Activated CD8-positive, alpha-beta memory T cell treated with anti-CD3 and anti-CD28 coated beads, Interleukin-2, amount 50 U/mL, for 4 hours (primary cell): ENCODE measurements at places on chromosomes 7 and 10.
A peak's percentile ranks its signal among the peaks of the same experiment; 100 is the strongest.

DNA sequence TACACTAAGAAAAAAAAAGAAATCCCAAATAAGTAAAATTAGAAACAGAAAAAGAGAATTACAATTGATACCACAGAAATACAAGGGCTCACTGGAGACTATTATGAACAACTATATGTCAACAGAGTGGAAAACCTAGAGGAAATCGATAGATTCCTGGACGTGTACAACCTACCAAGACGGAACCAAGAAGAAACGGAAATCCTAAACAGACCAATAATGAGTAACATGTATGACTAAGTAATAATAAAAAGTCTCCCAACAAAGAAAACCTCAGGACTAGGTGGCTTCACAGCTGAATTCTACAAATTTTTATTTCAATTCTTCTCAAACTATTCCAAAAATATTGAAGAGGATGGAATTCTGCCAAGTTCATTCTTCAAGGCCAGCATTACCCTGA lies 13.9 kb downstream of the DIP2C start:
- DNase-seq: no peak

- no peak for DNase-seq
Measured at GRCh38 chr7:85748861-85749260, 562.0 kb upstream of the SEMA3D start.

- DNase-seq: no peak
Measured at GRCh38 chr10:51716981-51717380, 17.6 kb upstream of the CSTF2T start.

GRCh38 chr7:92987095-92987494 lies 130.7 kb downstream of the SAMD9 start:
- no peak for DNase-seq

DNA sequence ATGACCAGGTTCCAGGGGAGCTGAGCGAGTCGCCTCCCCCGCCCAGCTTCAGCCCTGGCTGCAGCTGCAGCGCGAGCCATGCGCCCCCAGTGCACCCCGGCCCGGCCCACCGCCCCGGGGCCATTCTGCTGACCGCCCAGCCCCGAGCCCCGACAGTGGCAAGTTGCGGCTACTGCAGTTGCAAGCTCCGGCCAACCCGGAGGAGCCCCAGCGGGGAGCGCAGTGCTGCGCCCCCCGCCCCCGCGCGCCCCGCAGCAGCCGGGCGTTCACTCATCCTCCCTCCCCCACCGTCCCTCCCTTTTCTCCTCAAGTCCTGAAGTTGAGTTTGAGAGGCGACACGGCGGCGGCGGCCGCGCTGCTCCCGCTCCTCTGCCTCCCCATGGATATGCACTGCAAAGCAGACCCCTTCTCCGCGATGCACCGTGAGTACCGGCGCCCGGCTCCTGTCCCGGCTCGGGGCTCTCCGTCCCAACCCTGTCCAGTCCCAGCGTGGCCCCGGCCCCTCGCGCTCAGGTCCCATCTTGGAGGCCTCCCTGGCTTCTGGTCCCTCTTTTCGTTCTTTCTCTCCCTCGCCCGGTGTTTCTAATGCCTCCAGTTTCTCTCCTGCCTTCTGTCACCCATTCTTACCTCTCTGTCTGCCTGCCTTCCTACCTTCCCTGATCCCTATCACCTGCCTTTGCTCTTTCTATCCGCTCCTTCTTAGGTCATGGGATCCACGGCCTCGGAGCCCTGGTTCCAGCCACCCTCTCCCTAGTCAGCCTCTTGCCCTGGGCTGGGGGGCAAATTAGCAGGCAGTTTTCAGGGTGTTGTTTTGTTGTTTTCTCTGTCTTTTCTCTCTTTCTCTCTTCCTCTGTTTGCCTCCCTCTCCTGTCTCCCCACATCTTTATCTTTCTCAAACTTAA lies 751 bp downstream of the PAX2 start:
- DNase-seq: no peak

DNA sequence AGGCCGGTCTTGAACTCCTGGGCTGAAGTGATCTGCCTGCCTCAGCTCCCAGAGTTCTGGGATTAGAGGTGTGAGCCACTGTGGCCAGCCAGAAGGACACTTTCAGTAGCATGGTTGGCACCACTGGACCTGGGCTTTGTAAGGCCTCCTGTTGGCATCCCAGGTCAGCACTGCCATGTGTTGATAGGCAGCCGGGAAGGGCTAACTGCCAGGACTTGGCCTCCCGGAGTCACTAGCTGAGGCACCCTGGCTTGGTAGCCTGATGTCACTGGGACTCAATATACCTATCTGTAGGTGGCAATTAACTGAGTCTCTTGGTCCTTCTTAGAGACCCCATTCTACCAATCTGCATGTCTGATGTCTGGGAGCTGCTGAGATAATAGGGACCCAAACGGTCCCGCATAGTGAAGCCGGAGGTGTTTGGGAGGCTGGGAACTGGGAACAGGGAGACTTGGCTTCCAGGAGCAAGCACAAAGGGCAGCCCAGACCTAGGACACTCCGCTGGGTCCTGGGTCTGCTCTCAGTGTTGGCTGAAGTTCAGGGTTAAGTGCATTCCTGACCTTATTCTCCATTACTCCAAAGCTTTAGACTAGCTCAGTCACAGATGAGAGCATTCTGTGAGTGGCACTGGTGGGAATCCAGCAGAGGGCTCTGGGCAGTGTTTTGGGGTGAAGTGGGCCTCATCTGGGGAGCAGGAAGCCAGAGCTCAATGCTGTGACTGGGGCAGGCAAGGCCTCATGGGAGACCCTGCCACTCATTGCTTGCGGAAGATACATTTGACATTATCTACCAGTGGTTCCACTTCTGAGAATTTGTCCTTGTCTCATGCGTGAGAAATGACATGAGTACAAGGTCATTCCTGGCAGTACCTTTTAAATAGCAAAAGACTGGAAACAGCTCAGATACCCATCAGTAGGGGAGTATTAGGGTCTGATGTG lies 2.7 kb downstream of the LHPP start:
- DNase-seq: no peak

DNA sequence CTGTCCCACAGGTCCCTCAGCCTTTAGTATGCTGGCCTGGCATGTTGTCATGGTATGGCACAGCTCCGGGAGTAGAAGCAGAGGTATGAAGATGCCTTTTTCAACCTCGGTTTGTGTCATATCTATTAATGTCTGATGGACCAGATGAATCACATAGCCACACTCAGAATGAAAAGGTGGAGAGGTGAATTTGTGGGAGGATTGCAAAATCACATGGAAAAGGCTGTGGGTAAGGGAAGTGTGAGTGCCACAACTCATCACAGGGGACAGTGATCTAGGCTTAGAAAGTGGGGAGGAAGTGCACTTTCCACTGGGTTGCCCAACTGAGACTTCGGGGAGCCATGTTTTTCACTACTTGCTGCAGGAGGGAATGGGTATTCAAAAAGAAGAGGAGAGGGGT lies 190.7 kb downstream of the WDR11 start:
- DNase-seq: no peak

GRCh38 chr7:2894118-2894940 lies 50.2 kb upstream of the GNA12 start:
- DNase-seq: peak; percentile 58
